ENCODE measurements at places on chromosomes 13 and 19.

DNA sequence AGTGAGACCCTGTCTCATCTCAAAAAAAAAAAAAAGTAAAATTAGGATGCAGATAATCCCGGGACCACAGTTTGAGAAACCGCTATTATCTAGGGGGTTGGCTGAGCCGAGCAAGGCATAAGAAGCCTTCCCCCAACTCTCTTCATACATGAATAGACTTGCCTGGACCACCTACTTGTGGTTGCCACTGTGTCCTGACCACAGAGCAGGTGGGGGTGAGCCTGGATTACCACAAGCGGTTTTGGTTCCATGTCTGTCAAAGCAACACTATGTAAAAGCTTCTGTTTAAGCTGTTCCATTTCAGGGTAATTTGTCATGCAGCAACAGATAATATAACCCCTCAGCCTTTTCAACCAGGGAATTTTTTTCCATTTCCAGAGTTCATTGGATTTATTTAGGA is 3.3 kb upstream of the NAPA start:
- peak; percentile 80 for DNase-seq

- peak; percentile 93 for DNase-seq
Measured at GRCh38 chr19:10644260-10645007, 9.7 kb upstream of the ILF3 start.

DNA sequence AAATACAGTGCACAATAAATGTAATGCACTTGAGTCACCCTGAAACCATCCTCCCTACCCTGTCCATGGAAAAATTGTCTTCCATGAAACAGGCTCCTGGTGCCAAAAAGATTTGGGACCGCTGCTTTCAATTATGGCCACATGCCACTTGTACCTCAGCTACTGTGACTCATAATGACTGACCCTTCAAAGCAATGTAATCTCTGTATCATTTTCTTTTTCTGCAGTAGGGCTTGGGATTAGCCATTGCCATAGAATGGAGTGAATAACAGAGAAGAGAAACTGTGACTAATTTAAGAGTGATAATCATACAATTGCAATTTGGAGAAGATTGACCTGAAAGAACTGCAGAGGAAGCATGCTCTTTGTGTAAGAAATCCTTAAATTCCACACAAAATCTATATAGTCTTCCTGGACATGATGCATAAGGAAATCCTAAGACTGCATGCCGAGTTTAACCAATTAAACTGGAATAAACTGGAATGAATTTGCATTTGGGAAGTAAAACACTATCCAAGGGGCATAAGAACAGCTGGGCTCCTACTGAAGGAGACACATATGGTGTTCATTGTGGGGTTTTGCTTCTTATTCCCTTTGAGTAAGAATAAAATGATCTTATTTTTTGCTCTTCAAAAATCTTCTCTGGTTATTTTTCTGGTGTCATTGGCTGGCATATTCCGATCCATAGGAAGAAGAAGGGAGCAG is 59.5 kb upstream of the SLC7A1 start:
- DNase-seq = no peak

DNA sequence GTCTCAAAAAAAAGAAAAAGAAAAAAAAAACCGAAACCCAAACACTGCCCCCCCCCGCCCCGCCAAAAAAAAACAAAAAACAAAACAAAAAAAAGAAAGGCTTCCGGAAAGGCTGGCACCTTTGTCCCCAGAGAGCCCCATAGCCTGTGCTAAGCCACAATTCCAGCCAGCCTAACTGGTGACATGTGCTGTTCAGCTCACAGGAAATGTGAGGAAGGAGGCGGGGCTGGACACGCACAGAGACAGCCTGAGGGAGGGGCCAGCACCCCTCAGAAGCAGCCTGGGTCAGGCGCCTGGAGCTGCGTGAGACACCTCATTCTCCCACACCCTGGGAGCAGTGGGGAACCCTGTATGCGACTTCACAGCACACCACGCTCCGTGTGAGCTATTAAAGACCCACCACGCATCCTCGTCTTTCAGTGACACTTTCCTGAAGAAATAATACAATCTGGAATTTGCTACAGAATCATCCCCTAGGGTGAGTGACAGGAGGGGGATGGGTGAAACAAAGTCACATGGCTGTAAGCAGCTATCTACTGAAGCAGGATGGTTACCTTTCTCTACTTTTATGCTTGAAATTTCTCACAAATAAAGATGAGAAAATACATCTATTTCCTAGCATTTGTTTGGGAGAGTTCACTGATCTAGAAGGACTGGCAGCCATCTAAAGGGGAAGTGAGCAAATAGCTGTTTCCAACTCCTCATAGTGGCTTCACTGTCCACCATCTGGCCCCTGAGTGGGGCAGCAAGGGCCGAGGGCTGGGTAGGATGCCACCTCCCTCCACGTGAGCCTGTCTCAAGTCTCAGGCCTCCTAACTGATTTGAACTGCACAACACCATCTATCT is 12.3 kb upstream of the SLC35E1 start:
- DNase-seq = peak; percentile 95

DNA sequence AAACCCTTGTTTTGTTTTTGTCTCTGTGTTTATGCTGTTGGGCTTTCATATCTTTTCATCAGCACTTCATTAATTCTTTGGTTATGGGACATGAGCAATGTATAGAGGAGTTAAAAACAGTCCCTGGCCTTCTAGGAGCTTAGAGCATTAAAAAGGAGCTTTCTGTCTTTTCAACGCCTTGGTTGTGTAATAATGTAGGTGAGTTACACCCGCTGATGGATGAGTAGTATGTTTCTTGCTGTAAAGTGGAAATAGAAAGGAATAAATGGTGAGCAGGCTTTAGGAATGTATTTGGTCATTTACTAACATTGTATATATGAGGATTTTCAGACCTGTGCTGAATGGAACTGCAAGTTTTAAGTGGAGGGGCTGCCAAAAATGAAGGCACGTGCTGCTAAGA is 121.5 kb upstream of the RNF113B start:
- no peak for DNase-seq

GRCh38 chr13:94309576-94309975 is 169.9 kb downstream of the DCT start:
- DNase-seq = no peak

DNA sequence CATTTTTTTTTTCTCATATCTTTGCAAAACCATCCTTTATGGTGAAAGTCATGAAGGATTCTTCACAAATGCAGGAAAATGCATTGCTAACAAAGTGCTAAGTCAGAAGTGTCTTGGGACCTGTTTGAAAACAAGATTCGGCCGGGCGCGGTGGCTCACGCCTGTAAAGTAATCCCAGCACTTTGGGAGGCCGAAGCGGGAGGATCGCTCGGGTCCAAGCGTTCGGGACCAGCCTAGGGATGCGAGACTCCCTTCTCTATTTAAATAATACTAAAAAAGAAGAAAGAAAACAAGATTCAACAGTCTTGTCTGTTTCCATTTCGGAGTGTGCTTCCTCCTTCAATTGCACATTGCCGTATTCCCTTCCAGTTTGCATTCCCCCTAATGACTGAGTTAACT is 819 bp downstream of the EID2B start:
- DNase-seq = no peak

GRCh38 chr13:89755729-89756492 is 1591.6 kb upstream of the MIR17HG start:
- DNase-seq = peak; percentile 12

DNA sequence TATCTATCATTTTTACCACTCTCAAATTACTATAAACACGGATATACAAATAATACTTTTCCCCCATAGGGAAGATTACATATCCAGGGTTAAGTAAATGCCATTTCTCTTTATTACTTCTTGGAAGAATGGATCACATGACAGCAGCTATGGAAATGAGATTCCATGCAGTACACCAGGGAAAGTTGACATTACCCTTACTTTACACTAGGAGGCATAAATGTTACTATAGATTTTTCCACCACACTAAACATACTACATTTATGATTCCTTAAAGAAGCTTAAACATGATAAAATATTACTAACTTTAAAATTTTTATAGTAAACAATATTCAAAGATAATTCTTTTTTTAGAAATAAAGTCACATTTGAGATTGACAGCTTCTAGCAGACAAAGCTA is 611.4 kb downstream of the PCDH9 start:
- DNase-seq = peak; percentile 23

- DNase-seq = no peak
Measured at GRCh38 chr13:63481334-63481733, 2065.7 kb upstream of the PCDH20 start.

DNA sequence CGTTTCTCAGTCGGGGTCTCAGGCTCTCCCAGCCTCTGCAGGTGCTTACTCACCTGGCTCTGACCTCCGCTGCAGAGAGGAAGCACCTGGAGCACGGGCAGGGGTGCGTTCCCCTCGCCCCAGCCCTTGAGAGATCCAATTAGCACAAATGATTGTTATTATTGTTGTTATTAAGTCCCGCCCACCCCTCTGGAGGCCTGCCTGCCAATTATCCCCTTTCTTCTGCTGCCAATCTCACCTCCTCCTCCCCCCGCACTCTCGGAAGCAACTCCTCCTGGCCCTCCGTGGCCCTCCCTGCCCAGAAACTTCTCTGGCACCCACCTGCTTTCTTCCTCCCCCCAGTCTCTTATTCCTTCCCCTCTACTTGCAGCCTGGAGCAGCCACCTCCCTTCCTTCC is 8.8 kb downstream of the ZNF787 start:
- DNase-seq = no peak

GRCh38 chr19:6808494-6808893 is 36.0 kb downstream of the VAV1 start:
- DNase-seq = no peak

DNA sequence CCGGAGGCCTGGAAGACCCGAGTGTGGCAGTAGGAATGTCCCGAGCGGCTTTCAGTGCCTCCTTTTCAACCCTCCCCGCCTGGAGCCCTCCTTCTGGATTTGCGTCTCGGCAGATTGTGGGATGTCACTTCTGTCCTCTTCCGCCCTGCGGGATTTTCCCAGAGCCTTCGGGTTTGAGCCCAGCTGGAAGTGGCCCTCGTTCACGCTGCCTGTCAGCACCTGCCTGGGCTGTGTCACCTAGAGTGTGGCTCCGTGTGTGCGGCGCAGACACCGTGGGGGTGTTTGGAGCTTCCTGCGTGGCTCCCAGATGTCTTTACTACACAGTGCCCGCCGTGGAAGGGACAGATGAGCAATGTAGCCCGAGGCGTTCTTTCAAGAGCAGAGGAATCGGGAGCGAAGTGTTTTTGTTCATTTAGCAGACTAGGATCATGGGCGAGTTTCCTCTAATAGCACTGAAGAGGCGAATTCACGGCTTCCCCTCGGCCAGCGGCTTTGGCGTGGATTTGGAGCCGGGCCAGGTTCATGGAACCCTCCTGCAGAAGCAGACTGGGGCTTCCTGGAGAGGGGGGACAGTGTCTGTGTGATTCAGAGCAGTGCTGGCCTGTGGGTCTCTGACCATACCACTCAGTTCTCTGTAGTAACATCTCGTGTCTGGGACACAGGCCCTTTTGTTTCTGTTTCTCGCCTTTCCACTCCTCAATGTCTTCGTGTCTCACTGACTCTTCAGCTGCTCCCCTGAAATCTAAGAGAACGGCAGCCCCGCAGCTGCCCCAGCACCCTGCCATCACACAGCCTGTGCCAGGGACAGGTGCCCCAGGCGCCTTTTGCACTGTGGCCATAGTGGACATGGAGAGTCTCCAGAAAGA is 68.0 kb downstream of the KDM4B start:
- DNase-seq = no peak

DNA sequence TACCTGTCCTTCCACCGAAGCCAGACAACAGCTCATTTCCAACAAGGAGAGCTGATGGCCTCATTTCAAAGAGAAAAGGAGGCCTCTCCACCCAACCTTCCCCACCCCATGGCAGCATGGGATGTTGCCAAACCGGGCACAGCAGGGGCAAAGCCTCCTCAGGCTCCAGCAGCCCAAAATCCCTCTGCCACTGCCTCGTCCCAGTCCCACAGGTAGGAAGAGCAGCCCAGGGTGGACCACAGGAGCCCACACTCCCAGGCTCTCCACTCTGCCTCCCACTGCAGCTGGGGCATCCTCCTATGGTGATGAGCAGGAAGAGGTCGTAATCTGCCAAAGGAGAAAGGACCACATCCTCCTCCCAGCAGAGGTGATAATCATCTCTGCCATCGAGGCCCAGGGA is 50.9 kb downstream of the PEPD start:
- DNase-seq = no peak

- DNase-seq = no peak
Measured at GRCh38 chr19:4580961-4581665, 21.6 kb upstream of the SEMA6B start.
